ENCODE measurements at places on chromosomes 6 and 20. TPM values are rescaled to one million over a fixed set of nuclear protein-coding genes. Genes with fewer than 3 reads are reported as not detected.
A peak's percentile ranks its signal among the peaks of the same experiment; 100 is the strongest.

GRCh38 chr20:15252304-15252703 lies 914.9 kb upstream of the FLRT3 start:
- DNase-seq = no peak

DNA sequence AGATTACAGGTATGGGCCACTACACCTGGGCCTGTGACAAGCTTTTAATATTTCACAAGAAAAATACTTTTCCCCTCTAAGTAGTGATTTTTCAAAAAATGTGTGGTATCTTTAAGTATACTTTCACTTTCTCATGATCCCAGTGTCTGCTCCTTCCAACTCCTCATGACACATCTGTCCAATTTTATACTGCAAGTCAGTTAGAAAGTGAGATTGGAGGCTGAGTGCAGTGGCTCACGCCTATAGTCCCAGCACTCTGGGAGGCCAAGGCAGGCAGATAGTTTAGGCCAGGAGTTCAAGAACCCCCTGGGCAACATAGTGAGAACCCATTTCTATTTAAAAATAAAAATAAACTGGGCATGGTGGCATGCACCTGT lies 20.2 kb downstream of the PIM1 start:
- DNase-seq = no peak

DNA sequence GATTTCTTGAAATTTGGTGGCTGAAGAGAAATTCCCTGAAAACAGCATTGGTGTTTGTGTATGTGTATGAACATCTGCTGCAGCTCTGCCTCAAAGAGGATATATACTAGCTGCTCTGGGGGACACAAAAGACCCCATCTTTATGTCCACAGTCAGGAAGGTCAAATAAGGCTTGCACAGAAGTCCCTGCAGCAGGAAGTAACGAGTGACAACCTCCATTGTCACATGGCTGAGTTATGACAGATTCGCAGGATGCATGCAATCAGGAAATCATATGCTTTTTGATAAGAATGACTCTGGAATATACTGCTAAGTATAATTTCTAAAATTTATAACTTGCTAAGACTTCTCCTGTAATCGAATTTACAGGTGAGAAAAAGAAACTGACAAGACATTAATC lies 225.9 kb upstream of the CST7 start:
- DNase-seq = no peak

GRCh38 chr20:38112261-38112929 lies 52.7 kb downstream of the TGM2 start:
- no peak for DNase-seq

GRCh38 chr6:119627908-119628669 lies 278.5 kb upstream of the MAN1A1 start:
- peak; percentile 43 for DNase-seq

- DNase-seq = no peak
Observed at GRCh38 chr20:52684176-52684575, 288.0 kb upstream of the TSHZ2 start.

DNA sequence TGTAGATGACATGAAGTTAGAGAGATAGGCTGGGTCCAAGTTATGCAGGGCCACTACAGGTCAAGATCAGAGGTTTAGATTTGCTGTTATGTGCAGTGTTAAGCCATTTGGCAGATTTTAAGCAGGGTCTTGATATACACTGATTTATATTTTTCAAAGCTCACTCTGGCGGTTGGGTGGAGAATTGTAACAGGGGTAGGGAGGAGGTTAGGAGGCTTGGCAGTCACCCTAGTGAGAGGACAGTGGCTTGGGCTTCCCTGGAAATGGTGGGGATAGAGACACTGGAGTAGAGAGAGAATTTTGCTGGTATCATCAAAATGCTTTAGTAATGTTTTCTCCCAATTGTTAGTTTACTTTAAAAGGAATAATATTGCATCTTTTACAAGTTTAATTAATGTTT lies 149.5 kb upstream of the SUPT3H start:
- DNase-seq = no peak

DNA sequence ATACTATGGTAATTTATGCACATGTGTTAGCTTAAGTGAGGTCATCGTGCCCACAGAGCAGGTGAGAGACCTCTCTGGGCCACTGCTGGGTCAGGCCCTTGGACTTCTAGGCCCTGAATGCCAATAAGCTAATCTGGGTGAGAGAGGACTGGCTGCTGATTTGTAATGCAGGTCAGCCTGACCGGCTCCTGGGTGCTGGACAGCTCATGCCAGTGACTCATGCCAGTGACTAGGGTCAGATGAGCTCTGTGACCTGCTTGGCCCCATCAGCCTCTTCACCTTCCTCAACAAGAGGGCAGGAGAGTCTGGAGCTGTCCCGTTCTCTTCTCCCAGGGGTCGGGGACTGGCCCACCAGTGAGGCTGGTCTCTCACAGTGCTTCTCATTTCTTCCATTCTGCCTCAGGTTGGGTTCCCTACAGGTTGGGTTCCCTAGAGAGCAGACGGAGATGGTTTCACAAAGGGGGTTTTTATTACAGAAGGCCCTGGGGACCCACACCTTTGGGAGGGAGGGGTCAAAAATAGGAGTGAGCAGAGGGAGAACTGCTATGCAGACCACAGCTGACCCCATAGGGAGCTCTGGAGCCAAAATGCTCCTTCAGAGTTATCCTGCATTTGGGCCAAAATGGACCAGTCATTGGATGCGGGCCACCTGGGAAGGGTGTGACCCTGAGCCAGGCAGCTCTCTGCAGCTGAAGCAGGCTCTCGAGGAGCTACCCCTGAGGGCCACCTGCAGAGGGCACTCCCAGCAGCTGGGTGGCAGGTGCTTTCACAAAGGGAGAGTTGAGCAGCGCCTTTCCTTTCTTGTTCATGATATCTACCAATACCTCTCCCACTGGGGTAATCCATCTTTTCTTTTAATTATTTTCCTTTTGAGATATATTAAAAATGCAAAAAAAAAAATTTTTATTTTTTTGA lies 2.2 kb upstream of the OXT start:
- peak; percentile 21 for DNase-seq

DNA sequence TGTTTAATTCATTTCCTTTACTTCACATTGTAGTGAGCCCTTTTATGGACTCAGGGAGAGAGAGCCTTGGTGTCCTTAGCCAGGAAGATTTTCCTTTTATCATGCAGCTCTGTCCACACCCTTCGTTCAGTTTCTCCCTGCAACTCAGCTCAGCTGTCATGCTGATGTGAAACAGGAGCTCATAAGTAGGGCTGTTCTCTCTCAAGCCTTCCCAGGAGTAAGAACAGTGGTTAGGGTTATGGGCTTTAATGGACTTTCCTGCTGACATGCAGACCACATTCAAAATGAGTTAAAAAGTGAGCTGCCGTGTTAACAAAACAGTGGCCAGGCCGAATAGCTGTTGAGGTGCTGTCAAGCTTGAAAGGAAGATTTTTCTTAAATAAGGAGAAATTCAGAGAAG lies 104.1 kb downstream of the BCKDHB start:
- DNase-seq = peak; percentile 33

GRCh38 chr6:143536866-143537691 lies 25.6 kb upstream of the FUCA2 start:
- peak; percentile 61 for DNase-seq

DNA sequence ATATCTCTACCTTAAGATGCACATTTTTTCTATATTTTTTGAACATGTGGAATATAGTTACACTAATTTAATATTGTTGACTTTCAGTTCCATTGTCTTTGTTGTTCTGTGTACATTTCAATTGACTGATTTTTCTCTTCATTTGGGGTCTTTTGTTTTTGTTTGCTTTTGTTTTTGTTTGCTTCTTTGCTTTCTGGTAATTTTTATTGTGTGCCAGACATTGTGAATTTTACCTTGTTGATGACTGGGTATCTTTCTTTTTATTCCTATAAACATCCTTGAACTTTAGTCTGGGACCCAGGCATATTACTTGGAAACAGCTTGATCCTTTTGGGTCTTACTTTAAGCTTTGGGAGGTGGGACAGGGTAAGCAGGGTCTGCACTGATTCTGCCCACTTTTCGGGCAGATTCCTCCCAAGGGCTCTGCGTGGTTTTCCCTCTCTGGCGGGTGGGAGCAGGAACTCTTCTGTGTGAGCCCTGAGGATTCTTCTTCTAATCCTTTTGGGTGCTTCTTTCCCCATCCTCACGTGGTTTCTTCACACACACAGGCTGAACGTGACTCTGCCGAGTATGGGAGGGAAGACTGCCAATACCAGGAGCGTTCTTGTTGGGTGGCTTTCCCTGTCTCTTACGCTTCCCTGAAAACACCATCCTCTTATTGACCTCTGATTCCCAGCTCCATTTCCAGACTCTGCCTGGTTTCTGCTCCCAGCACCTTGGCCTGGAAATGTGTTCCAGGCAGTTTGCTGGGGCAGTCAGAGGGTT lies 200.5 kb downstream of the ARID1B start:
- peak; percentile 53 for DNase-seq

DNA sequence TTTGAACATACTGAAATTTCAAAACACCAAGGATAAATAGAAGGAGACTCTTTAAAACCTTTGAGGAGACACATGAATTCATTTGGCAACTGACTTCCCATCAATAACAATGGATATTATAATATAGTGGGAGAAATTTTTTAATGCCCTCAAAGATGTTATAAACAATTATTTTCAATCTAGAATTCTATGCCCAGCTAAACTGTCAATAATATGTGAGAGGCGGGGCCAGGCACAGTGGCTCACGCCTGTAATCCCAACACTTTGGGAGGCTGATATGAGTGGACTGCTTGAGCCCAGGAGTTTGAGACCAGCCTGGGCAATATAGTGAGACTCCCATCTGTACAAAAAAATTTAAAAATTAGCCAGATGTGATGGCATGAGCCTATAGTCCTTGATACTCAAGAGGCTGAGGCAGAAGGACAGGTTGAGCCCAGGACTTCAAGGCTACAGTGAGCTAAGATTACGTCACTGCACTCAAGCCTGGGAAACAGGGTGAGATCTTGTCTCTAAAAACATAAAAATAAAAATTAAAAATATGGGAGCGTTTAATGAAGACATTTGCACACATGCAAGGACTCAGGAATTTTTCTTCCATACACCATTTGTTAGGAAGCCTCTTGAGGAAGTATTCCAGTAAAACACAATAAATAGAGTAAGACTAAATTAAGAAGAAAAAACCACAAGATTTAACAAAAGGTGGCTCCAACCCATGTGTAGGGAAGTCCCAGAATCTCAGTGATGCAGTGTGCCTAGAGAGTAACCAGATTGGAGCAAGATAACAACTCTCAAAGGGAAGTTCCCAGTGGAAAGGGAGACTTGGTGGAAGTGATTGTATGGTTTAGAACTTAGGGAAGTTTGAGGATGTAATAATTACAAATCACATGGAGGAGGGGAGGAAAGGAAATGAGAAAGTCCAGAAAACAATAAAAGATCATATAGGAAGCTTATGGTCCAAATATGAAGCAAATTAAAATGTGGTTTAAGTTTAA lies 26.3 kb upstream of the ETV7 start:
- DNase-seq = no peak

DNA sequence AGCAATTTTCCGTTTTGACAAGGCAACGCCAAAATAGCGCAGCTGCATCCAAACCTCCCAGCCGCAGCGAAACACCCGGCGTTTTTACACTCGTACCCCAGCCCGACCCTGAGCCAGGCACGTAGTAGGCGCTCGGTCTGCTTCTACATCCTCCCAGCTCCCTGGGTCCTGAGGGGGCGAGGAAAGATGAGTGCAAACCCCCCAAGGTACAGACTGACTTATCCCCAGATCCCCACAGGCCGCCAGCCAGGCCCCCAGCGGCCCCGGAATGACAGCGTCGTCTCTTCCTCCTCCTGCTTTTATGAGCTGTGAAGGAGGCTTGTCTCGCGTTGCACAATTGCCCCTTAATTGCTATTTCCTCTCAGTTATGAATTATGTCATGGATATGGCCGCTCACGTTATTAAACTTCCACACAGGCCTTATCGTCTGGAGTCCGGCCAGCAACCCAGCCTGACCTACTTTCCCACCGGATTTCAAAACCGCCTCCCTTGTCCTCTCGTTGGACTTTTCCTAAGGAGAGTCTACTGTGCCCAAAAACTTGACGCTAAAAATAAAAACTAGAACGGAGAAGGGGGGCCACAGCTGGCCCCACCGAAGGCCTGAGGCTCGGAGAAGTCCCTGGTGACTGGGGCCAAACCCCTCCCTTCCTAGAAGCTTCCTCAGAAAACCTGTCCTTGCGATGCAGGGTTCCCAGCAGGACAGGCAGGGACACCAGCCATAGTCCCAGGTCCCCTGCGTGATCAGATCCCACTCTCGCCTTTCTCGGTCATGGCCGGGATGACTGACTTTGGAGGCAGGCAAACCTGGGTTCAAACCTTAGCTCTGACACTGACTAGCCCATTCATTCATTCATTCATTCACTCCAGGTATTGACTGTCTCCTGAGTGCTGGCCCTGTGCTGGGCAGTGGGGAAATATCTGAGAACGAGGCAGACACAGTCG lies 130.9 kb upstream of the PTPN1 start:
- peak; percentile 48 for DNase-seq

DNA sequence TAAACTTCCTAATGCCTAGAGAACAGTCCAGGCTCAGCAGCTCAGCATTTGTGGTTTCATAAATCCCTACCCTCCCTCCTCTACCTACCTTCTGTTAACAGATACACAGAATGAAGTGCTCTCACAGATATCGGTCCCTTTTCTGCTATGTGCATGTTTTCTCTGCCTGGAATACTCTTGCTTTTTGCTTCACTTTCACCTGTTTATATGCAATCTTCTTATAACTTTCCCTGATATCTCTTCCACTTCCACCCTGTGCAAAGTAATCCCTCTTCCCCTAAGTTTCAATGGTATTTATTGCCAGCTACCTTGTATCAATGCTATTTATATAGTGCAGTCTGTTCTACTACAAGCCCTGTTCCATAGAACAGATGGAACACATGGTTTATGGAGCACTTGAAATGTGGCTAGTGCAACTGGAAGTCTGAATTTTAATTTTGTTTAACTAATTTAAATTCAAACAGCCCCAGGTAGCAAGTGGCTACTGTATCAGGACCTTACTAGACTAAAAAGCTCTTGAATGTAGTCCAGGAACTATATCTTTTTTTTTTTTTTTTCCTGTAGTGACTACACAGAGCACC lies 3.1 kb upstream of the TAB2 start:
- no peak for DNase-seq

DNA sequence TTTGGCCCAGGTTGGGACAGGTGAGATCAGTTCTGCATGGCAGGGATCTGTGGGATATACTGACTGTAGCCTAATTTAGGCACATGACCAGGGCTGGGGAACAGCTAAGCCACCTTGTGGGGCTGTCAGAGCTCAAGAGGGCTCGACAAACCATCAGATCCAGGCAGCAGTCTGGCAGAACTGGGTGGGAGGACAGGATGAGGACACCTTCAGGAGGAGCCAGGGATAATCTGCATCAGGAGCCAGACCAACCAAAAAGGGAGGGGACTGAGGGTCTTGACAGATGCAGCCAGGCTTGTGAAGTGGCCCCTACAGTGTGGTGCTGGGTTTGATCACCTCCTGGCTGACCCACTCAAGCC lies 123.4 kb downstream of the MAFB start:
- no peak for DNase-seq

GRCh38 chr6:135811644-135812526 lies 39.6 kb upstream of the PDE7B start:
- DNase-seq = peak; percentile 57

DNAH8 gene
- not detected for polyA plus RNA-seq

ASIP gene
- polyA plus RNA-seq = not detected

TFAP2D gene
- not detected for polyA plus RNA-seq

STK35 gene
- polyA plus RNA-seq = 10.6 TPM

Data from fibroblast of lung (primary cell).